Natural killer cell treated with Interleukin-12 subunit alpha and Interleukin-12 subunit beta and Interleukin-15 and Interleukin-18, amount 100 ng/mL, for 72 hours (primary cell): ENCODE measurements at places on chromosomes 3 and 15.
A peak's percentile ranks its signal among the peaks of the same experiment; 100 is the strongest.

DNA sequence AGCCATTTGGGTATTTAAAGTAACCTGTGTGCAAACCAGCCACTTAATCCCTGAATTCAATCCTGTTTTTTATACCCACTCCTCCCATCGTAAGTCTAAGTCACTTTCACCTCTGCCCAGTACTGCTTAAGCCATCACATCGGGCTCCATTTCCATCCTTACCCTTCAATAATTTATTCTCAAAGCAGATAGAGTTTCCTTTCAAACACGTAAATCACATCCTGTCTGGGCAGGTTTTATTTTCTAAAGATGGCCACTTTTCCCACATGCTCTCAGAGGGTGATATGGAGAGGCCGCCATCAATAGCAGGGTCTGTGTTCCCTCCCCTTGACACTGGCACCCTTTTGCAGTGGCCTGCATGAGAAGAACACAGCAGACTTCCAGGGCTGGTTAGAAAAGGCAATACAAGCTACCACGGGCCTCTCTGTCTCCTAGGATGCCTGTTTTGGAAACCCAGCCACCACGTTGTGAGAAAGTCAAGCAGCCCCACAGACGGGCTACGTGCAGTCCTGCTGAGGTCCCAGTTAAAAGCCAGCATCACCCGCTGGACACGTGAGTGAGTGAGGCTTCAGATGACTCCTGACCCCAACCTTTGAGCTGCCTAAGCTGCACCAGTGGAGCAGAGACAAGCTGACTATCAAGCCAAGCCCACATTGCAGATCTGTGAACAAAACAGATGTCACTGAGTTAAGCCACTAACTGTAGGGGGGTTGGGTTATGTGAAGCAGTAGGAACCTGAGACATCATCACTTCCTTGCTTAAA, 241.8 kb upstream of the SLCO3A1 start:
- DNase-seq: no peak

- DNase-seq: no peak
Measured at GRCh38 chr3:139327231-139327630, 16.6 kb upstream of the MRPS22 start.

DNA sequence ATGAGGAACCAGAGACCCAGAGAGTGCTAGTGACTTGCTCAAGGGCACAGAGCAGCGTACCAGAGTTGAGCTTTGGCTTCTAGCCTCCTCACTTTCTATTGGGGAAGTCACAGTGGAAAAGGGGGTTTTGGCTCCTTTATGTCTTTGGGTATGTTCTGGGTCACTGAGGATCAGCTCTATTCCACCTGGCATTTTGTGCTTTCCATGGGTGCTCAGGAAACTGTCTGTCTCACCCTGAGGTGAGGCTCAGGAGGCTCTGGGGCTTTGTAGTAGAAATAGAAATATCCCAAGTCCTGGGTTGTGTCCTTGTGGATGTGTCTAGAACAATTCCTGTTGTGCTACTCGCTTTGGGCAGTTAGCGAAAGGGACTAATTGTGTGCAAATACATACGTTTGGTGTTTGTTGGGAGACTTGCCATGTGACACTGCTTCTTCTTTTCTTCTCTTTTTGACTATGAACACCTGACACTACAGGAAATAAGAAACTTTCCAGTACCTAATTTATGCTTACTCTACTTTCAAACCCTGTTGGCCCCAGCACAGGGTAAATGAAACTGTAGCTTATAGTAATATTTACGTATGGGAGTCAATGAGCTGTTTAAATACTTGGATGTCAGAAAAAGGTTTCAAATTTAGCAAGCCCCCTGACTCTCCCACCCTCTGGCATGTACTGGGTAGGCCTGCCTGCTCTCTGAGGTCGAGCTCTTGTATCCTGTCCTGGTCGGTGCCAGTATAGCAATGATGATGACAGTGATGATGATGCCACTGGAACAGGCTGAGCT, 35.6 kb downstream of the SMAD3 start:
- DNase-seq: peak; percentile 59

- no peak for DNase-seq
Measured at GRCh38 chr3:190562866-190563510, 49.1 kb downstream of the IL1RAP start.

DNA sequence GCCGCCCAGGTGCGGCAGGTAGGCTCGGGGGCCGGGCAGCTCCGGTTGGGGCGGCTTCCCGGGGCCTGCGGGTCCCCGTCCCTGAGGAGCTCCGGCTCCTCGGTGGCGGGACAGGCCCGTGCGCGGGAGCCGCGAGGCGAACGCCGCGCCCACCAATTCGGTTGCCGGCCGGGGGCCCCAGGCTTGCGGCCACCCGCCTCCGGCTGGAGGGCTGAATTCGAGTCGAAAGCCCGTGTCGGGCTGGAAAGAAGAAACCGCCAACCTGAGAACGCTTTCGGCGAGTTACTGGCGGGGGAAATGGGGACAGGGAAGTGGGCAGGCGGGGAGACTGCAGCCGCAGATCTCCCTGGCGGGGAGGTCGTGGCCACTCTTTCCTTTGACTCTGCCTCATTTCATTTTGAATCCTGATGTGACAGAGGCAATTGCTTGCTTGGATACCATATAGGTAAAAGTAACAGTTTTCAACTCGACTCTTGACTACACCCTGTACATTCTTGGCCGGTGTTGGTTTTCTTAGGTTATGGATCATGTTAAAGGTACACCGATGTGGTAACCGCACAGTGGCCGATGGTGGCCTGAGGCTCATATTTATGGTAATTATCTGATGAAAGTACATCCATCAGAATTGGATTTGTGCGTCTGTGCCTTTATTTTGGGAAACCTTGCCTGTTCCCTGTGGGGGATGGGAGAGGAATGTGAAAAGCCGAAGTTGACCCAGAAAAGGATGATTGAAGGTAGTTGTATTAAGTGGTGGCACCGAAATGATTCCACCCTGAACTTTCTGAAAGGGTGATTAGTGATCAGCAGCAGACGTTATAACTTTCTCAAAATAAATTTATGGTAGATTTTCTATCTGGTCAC, 1.7 kb downstream of the B3GNT5 start:
- DNase-seq: peak; percentile 60

DNA sequence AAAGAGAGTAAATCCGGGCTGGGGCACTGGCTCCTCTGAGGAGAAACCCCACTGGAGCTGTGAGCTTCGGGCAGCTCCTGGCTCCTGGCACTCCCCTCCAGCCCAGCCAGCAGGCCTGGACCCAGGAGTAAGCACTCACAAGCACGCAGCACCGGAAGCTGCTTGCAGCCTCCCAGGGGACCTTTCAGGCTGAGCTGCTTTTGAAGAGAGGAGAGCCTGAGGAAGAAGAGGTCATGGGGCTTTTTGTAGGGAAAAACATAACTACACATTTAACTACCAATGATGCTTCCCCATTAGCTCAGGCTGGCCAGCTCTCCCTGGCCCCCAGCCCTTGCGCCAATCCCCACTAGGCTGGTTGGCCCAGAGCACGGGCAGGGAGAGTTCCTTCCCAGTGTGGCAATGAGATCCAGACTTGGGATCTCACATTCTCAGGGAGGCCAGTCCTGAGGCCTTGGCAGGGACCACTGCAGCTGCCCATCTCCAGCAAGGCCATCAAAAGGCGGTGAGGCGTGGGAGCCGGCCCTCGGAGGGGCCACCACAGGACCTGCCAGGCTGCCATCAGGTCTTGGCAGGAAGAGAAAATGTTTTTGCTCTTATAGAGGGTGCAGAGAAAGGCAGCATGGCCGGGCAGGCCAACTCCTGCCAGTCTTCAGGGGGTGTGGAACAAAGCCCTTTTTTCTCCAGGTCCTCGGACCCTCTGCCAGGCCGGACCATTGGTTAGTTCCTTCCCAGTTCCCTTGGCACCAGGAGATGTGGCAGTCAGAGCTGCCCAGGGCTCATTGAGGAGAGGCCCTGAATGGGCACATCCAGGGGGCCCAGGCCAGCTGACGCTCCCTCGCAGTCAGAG, 41.5 kb upstream of the MFGE8 start:
- no peak for DNase-seq

DNA sequence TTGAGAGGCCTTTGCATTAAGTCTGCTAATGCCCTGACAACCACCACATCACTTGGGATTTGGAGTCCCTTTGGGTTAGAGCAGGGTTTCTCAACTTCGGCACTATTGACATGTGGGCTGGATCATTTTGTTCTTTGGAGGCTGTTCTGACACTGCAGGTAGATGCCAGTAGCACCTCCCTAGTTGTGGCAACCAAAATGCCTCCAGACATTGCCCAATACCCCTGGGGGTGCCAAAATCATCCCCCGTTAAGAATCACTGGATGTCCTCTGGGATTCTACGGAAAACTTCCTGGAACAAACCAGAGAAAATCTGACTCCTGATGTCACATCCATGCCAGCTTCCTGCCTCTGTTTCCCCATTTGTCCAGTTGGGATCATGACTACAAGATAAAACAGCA, 37.2 kb upstream of the BLM start:
- DNase-seq: no peak

DNA sequence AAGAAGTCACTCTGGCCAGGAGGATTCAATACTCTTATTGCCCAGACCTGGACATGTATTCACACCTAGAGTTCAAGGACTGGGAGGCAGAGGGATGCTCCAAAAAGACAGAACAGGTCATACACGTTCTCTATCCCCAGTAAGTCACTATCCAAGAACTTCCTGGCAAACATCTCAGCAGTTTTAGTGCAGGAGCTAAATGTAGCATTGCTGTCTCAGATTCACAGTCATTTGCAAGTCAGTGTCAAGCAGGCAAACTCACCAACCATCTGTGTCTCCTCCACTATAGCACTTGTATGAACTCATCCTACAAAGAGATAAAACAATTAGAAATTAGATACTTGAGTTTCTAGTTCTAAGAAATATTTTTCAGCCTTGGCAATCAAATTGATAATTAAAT, 38.4 kb downstream of the ABHD17C start:
- no peak for DNase-seq

GRCh38 chr15:29538044-29538443, 268.4 kb upstream of the NSMCE3 start:
- no peak for DNase-seq

DNA sequence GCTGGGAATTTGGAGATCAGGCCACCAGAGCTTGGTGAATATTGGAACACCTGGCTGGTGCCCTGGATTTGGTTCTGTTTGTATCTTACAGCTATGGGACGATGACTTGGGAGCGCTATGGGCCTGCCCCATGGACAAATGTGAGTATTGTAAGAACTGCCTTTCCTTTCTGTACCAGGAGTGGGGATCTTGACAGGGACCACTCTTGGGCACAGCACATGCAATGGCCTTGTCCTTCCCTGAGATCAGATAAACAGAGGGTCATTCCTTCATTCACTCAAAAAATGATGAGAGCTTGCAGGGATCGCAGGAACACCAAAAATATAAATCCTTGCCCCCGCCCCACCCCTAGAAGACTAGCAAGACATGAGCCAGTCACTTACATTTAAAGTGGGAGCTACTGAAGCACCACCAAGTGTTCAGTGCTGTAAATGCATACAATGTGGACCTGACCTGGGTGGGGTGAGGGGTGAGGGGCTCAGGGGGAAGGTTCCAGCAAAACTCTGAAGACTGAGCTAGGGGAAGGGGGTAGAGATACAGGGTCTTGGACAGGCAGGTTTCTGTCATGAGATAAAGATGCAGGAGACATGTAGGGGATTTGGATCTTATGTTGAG, 2.7 kb upstream of the CRELD1 start:
- no peak for DNase-seq

DNA sequence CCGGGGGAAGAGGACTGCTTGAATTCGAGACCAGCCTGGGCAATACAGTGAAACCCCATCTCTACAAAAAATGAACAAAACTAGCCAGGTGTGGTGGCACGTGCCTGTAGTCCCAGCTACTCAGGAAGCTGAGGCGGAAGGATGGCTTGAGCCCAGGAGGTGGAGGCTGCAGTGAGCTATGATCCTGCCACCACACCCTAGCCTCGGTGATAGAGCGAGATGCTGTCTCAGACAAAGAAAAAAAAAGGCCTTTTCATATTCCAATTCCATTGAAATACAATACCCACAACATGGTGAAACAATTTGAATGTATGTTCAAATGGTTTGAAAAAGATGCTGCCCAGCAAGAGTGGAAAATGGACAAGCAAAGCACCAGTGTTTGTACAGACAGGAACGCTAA, 61.8 kb upstream of the ZNF148 start:
- DNase-seq: no peak

DNA sequence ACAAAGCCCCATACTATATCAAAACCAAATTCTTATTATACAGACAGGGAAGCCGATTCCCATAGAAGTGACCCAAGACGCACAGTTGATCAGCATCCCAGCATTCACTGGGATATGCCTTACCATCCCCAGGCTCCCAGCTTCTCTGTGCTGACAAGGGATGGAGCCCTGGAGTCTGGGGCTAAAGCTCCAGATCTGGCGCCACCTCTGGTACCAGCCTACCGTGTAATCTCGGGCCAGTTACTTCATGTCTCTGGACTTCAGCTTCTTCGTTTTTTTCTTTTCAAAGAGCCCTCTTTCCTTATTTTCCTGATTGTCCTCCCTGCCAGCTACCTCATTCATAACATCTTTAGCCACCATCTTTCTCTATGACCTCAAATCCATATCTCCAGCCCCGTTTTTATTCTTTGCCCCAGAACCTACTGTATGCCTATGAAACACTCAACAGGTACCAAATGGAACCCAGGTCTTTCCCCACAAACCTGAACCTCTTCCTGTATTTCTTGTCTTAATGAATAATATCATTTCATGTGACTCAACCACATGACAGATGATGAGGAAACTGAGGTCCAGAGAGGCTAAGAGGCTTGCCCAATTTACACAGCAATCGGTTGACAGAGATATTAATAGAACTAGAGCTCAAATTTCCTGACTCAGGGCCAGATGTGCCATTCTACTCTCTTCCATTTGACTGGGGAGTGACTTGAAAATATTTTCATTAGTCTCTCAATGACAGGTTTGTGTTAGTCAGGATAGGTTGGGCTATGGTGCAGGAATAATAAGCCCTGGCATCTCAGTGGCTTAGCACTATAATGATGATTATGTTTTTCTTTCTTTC, 85.4 kb upstream of the TLE3 start:
- DNase-seq: no peak

DNA sequence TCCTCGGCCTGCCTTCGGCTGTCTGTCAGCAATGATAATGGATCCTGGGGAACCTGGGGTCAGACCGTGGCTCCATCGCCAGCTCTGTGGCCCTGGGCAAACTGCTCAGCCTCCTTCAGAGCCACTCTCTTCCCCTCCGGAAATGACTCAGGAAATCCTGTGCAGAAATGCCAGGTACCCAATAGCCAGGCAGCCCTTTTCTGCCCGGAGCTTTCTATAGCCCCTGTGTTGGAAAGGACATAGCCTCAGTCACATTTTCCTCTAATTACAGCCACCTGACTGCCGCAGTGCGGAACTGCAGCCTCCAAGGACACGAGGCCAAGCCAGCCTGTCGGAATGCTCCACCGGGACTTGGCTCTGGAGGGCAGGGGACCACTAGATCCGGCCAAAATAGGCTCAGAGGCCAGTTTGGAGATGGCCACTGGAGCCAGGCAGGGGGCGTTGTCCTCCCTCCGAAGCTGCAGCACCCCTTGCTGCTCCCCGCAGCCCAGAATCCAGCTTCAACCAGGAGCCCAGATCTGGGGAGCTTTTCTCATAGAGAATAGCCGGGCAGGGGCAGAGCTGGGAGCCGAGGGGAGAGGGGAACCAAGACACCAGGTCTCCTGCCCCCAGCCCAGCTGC, 11.6 kb upstream of the ZXDC start:
- DNase-seq: no peak

- DNase-seq: no peak
Measured at GRCh38 chr3:117875887-117876286, 1158.8 kb downstream of the IGSF11 start.

GRCh38 chr3:121651684-121652083, 9.0 kb downstream of the HCLS1 start:
- DNase-seq: no peak

GRCh38 chr3:16104156-16104555, 70.3 kb upstream of the GALNT15 start:
- DNase-seq: no peak

GRCh38 chr3:98548544-98548943, 16.8 kb downstream of the GPR15 start:
- DNase-seq: no peak

- DNase-seq: no peak
Measured at GRCh38 chr3:16122661-16123060, 51.8 kb upstream of the GALNT15 start.
